ENCODE measurements at places on chromosomes 6 and 20.

GRCh38 chr6:43339168-43339567 is 30.3 kb downstream of the ZNF318 start:
- DNase-seq: no peak

DNA sequence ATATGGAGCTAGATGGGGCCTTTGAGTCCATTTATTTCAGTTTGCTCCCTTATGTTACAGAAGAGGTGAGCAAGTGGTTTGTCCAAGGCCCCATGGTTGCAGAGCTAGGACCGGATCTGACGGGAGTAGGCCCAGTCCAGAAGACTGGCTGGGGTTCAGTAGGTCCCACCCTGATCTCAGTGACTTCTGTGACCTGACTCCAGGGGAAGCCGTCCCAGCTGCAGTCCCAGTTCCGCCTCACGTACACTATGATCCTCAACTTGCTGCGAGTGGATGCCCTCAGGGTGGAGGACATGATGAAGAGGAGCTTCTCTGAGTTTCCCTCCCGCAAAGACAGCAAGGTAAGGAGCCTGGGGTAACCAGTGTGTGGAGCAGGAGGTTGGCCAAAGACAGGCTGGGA is 5.4 kb downstream of the DXO start:
- no peak for DNase-seq

- no peak for DNase-seq
These were observed 46.8 kb upstream of the PXDC1 start for GRCh38 chr6:3798055-3798919.

GRCh38 chr20:9835302-9835701 is 3.6 kb downstream of the PAK5 start:
- no peak for DNase-seq

DNA sequence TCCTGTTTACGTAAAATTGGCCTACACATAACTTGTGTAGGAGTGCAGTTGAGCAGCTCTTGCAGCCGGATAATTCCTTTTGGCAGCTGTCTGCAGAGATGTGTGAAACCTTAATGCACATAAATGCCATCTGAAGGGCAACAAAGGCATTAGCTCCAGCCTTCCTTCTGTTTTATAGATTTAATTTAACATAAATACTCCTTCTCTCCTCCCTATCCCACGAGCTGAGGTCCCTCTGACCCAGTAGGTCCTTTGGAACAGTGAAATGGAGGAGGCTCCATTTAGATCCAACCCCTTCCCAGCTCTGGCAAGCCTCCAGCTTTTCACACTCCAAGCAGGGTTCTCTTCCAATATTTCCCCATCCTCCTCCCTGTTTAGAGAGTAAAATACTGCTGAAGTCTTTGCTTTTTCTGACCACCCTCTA is 6.5 kb downstream of the PLEKHG1 start:
- DNase-seq: no peak

- DNase-seq: peak; percentile 74
These were observed 1.7 kb downstream of the JAG1 start for GRCh38 chr20:10671919-10672623.

- no peak for DNase-seq
These were observed 15.6 kb upstream of the EYA4 start for GRCh38 chr6:133225560-133225959.

DNA sequence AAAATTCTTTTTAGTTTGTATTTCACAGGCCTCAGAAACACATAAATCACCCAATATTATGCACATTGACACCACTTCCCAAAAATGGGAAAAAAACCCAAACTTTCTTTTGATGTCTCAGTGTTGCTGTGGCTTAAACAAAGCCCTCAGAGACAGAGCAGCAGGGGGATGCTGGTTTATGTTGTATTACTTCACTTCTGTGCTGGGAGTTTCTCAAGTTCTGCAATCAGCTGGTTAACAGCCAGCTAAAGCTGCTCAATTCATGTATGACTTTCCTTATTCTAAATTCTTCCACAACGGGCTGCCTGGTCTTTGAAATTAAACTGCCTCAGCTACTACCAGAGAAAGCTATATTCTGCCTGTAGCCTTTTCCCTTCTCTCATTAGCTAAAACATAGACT is 5.6 kb downstream of the FILIP1 start:
- no peak for DNase-seq

DNA sequence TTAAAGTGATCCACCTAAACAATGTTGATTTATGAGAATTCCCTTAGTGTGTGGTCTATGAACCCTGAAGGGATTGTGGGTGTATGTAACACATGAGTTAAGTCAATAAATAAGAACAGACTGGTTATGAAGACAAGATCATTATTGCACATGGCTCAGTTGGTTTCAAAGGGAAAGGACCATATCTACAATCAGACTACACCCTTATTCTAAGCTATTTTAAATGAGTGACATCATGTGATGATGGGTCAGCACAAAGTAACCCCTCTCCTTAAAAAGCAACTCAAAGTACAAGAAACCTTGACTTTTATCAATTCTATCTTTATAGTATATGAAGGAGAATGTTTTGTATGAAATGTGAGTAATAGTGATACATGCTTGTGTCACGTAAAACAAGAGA is 15.3 kb upstream of the ZSCAN23 start:
- DNase-seq: no peak

DNA sequence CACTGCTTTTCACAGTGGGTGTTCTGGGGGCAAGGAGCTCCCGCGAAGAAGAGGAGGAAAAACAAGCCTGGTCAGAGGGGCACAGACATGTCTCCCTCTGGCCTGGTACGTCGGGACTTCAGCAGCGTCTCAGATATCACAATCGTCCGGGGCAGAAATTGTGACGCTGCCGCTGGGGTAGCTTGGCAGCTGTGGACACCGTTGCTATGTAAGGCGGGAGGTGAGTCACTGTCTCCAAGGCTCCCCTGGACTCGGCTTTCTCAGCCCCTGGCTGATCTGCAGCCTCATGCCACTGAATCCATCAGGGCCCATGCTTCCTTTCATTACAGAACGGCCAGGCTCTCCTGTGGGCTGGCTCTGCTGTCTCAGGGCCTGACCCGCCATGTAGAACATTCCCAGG is 98.7 kb downstream of the SULF2 start:
- no peak for DNase-seq

- DNase-seq: peak; percentile 70
These were observed 41.4 kb upstream of the PKIB start for GRCh38 chr6:122568797-122569221.

DNA sequence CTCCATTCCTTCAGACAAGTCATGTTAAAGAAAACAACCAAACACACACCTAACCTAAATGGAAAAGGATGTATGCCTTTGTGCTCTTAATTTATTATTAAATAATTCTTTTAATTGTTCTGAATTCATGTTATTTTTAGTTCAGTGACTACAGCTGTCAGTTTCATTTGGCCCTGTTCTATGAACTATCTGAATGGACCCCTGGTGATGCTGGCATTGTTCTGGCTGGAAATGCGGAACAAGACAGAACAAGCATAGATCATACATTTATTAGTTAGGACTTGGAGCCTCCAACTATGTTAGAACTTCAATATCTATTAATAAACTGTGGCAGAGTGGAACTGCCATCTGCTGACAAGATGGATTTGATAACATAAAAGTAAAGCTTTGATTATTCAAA is 5.7 kb downstream of the MAP3K7 start:
- no peak for DNase-seq

- DNase-seq: no peak
These were observed 83.8 kb upstream of the NXT1 start for GRCh38 chr20:23266530-23267398.

All from transverse colon (tissue), 4 donors.